Mesothelial cell of epicardium (in vitro differentiated cells): ENCODE measurements at places on chromosomes 6 and 20.
A peak's percentile ranks its signal among the peaks of the same experiment; 100 is the strongest.

DNA sequence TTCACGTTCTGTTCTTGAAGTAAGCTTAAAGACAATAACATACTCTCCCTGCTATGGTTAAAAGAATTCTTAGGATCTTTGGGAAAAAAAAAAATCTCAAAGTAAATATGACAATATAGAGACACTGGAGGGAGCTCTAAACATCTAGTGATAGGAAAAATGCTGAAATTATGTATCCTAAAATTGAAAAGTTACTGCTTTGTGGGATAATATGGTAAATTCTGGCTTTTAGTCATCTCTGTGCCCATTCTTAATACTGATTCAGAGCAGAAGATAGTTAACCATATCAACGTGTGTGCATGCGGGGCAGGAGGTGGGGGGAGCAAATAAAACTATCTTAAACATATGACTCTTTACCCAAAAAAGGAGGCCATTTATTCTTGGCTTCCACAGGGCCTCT is 165.4 kb downstream of the GMPR start:
- no peak overlapping the region for H3K27ac ChIP-seq
- peaks cover 36% of the 10 kb centered on the region for H3K4me1 ChIP-seq
- H3K27me3 ChIP-seq: no peaks in the 10 kb centered on the region
- DNase-seq: no peak

GRCh38 chr20:402496-402885 is 5.6 kb upstream of the RBCK1 start:
- H3K4me1 ChIP-seq: peaks cover 10% of the 10 kb centered on the region
- DNase-seq: no peak
- H3K27me3 ChIP-seq: no peaks in the 10 kb centered on the region
- H3K36me3 ChIP-seq: peaks cover 3% of the 10 kb centered on the region
- no peak overlapping the region for H3K4me3 ChIP-seq

- H3K36me3 ChIP-seq: peaks cover 4% of the 10 kb centered on the region
- peak overlapping the region; percentile 39 for H3K27ac ChIP-seq
- no peak for DNase-seq
- peaks cover 36% of the 10 kb centered on the region for H3K4me1 ChIP-seq
- H3K27me3 ChIP-seq: no peaks in the 10 kb centered on the region
- peak overlapping the region; percentile 94 for H3K4me3 ChIP-seq
Measured at GRCh38 chr6:152981989-152982903, 595 bp downstream of the FBXO5 start.

- no peak overlapping the region for H3K27ac ChIP-seq
- peaks cover 10% of the 10 kb centered on the region for H3K27me3 ChIP-seq
- no peaks in the 10 kb centered on the region for H3K4me1 ChIP-seq
- H3K36me3 ChIP-seq: no peaks in the 10 kb centered on the region
- DNase-seq: no peak
Measured at GRCh38 chr20:2162125-2162822, 60.6 kb downstream of the STK35 start.

GRCh38 chr6:6131492-6132109 is 124.9 kb upstream of the NRN1 start:
- H3K27ac ChIP-seq: no peak overlapping the region
- H3K4me1 ChIP-seq: no peaks in the 10 kb centered on the region
- peaks cover 40% of the 10 kb centered on the region for H3K27me3 ChIP-seq
- H3K36me3 ChIP-seq: no peaks in the 10 kb centered on the region
- no peak overlapping the region for H3K4me3 ChIP-seq

DNA sequence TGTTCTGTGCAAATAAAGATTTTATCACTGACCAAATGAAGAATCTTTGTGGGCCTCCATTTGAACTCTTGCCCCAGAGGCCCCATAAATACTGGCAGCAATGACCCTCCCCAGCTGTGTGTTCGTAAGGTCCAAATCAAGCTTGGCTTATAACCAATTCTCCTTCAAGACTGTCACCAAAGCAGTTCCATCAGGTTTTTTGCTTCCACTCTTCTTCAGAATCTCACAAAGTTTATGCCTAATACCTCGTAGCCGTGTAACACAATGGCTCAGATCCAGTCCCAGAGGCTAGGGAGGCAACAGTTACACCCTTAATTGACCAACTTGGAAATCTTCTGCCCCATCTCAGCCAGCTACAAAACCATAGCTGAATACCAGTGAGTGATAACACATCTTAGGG is 120.5 kb downstream of the HIVEP2 start:
- H3K4me3 ChIP-seq: no peak overlapping the region
- DNase-seq: no peak
- no peaks in the 10 kb centered on the region for H3K36me3 ChIP-seq

DNA sequence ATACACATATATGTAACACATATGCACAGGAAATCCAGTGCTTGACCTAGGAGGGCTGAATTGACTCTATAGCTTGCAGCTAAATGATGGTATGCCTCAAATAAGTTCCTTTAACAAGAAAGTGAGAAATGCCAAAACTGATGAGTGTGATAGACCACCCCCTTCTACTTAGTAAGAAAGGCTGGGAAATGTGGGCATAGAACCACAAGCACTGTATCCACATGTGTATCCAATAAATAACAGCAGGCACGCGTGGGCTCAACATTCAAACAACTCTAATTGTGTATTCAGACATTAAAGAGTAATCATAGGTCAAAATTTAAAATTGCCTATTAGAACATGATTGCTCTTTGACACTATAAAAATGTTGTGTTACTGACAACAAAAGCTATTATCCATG is 54.1 kb downstream of the FAM83B start:
- H3K4me3 ChIP-seq: no peak overlapping the region
- peaks cover 22% of the 10 kb centered on the region for H3K4me1 ChIP-seq
- H3K27me3 ChIP-seq: no peaks in the 10 kb centered on the region
- no peaks in the 10 kb centered on the region for H3K36me3 ChIP-seq
- no peak for DNase-seq

DNA sequence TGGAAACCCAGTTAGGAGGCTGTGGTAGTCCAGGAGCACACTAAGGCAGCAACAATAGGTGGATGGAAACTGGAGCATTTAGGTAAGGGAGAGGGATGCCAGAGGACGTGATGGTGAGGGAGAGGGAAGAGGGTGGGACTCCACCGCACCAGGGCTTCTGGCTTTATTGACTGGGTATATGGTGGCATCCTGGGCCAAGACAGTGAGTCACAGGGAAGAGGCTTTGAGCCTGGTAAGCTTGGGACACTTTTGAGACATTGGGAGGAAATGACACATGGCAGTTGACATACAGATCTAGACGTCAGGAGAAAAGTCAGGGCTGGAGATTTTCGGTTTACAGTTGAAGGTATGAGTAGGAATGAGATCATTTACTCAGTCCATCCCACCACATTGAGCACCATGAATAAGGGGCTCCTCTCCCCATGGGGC is 14.9 kb downstream of the NT5E start:
- no peak overlapping the region for H3K4me3 ChIP-seq
- H3K36me3 ChIP-seq: no peaks in the 10 kb centered on the region
- no peaks in the 10 kb centered on the region for H3K4me1 ChIP-seq
- H3K27ac ChIP-seq: no peak overlapping the region

- DNase-seq: no peak
- H3K4me3 ChIP-seq: no peak overlapping the region
Measured at GRCh38 chr6:129606664-129607063, 103.3 kb downstream of the ARHGAP18 start.

DNA sequence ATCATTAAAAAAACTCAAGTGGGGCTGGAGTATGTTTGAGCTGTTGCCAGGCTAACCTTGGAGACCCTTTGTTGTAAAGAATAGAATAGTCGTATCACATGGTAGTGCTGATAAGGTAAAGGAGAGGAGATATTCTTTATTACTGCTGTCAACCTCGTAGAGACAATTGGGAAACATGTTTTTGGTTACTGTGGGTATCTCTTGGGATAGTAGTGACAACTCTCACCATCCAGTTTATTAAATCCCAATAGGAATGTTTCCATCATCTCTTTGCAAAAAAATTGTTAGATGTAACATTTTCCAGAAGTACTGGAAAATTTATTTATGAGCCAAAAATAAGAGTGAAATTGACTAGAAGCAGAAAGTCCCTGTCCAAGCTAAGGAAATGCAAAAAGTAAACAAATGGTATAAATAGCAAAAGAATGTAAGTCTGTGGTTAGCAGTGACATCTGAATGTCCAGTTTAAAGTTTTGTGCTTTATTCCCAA is 829.3 kb upstream of the CITED2 start:
- no peaks in the 10 kb centered on the region for H3K27me3 ChIP-seq
- DNase-seq: no peak
- no peaks in the 10 kb centered on the region for H3K36me3 ChIP-seq
- no peak overlapping the region for H3K4me3 ChIP-seq
- peaks cover 12% of the 10 kb centered on the region for H3K4me1 ChIP-seq

DNA sequence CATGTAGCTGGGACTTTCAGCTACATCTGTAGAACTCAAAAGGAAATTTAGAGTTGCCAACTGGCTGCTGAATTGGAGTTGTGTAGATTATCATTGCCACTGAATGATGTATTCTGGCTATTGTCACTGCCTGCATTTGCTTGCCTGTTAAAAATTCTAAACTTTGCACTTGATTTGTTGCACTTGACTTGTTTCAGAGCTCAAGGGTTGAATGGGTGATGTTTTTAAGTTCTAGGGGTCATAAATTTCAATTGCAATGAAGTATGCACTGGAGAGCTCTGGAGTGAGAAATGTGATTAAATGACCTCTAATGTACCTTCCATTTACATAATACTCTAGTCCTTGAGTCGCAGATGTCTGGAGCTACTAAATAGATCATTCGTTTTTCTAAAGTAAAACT is 102.4 kb downstream of the TNFRSF21 start:
- peaks cover 3% of the 10 kb centered on the region for H3K27me3 ChIP-seq
- H3K36me3 ChIP-seq: peaks cover 4% of the 10 kb centered on the region
- DNase-seq: no peak
- H3K4me1 ChIP-seq: peaks cover 2% of the 10 kb centered on the region
- no peak overlapping the region for H3K27ac ChIP-seq
- no peak overlapping the region for H3K4me3 ChIP-seq
